ENCODE measurements at places on chromosomes 1 and 21. TPM values are rescaled to one million over a fixed set of nuclear protein-coding genes. Genes with fewer than 3 reads are reported as not detected.
A peak's percentile ranks its signal among the peaks of the same experiment; 100 is the strongest.

Gene TFAP2E
- total RNA-seq, result 0.62 TPM

Gene LCE1D
- not detected for total RNA-seq

Gene HPDL
- 0.62 TPM for total RNA-seq

Gene NPPA
- total RNA-seq, result 0.47 TPM

Gene NLRP3
- total RNA-seq, result 1.4 TPM

Gene EDARADD
- total RNA-seq, result 6.1 TPM

Gene PPFIA4
- total RNA-seq, result 11.1 TPM

Gene NTPCR
- total RNA-seq, result 16.4 TPM

Gene DENND2D
- total RNA-seq, result 0.94 TPM

Gene PRDX6
- total RNA-seq, result 38.4 TPM

Gene GRHL3
- not detected for total RNA-seq

Gene ITLN2
- not detected for total RNA-seq

Gene MFSD2A
- 18.4 TPM for total RNA-seq

Gene OR2G6
- total RNA-seq, result not detected

GRCh38 chr1:56644064-56644918 lies 823 bp upstream of the PRKAA2 start:
- no peak for DNase-seq

DNA sequence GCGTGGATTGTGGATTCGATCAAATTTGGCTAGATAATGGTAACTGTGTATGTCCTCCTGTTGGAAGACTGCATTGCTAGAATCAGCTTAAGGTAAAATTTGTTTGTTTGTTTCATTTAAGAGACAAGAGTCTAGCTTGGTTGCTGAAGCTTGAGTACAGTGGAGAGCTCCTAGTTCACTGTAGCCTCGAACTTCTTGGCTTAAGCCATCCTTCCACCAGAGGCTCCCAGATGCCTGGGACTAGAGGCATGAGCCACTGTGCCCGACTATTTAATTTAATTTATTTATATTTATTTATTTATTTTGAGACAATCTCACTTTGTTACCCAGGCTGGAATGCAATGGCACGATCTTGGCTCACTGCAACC lies 1.5 kb downstream of the PHACTR4 start:
- no peak for DNase-seq

- DNase-seq, result no peak
Observed at GRCh38 chr1:224067621-224068457, 46.1 kb upstream of the FBXO28 start.

DNA sequence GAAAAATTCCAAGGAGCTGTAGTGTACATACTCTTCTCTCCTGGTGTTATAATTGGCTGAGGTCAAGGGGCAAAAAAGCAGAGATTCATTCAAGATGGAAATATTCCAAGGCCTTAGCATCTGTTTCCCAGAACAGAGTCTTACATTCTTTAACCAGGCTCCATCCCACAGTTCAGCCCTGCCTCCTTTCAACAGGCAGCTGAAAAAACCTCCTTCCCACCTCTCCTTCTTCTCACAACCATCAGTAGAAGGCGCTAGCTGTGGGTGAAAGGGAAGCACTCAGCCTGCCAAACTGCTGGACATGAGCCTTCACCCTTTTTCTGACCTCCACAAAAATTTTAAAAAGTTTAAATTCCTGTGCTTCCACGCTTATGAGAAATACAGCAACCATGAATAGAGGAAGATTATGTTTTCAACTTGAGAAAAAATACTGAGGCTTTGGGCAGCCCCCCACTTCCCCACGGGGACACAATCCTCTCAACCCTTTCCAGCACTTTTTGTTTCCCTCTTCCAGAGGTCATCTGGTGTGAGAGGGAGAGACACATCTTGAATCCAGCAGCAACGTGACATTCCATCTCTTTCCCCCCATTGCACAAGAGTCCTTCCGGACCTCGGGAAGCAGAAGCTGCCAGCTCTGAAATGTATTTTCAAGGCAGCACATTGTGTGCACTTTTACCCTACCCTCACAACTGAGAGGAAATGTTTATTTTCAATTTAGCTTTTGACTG lies 43.2 kb upstream of the FMO2 start:
- no peak for DNase-seq

- DNase-seq, result no peak
Observed at GRCh38 chr1:69993810-69994209, 211.6 kb downstream of the LRRC40 start.

- no peak for DNase-seq
Observed at GRCh38 chr1:159798893-159799292, 3.3 kb upstream of the FCRL6 start.

DNA sequence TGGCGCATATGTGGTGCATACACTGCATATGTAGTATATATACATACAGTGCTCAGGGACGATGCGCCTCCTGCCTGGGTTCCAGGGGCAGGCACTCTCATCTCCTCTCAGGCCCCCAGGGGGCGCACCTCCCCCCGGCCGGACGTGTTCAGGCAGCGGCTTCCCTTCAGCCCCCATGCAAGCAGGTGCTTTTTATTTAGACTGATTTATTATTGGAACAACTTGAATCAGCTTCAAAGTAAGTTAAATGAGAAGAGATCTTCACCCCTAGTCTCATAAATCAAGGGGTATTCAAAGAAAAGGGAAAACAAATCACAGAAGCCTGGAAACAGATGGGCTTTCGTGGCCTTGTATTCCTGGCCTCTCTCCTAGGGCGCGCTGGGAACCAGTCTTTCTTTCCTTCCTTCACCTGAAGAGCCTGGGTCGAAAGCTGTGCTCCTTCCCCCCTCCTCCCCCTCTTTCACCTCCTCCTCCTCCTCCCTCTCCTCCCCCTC lies 64.6 kb downstream of the UBIAD1 start:
- DNase-seq, result no peak

GRCh38 chr1:179083533-179083932 lies 1.7 kb downstream of the TOR3A start:
- DNase-seq, result no peak

- DNase-seq, result no peak
Observed at GRCh38 chr1:117981455-117982192, 52.1 kb downstream of the WDR3 start.

GRCh38 chr1:208892147-208892546 lies 648.0 kb upstream of the PLXNA2 start:
- no peak for DNase-seq

- no peak for DNase-seq
Observed at GRCh38 chr21:17794518-17795145, 24.5 kb downstream of the C21orf91 start.

GRCh38 chr1:112708002-112708448 lies 1.1 kb upstream of the RHOC start:
- DNase-seq, result no peak

GRCh38 chr1:82160036-82160435 lies 359.3 kb downstream of the ADGRL2 start:
- no peak for DNase-seq

GRCh38 chr1:11845641-11846335 lies 1.8 kb downstream of the NPPA start:
- DNase-seq, result no peak

DNA sequence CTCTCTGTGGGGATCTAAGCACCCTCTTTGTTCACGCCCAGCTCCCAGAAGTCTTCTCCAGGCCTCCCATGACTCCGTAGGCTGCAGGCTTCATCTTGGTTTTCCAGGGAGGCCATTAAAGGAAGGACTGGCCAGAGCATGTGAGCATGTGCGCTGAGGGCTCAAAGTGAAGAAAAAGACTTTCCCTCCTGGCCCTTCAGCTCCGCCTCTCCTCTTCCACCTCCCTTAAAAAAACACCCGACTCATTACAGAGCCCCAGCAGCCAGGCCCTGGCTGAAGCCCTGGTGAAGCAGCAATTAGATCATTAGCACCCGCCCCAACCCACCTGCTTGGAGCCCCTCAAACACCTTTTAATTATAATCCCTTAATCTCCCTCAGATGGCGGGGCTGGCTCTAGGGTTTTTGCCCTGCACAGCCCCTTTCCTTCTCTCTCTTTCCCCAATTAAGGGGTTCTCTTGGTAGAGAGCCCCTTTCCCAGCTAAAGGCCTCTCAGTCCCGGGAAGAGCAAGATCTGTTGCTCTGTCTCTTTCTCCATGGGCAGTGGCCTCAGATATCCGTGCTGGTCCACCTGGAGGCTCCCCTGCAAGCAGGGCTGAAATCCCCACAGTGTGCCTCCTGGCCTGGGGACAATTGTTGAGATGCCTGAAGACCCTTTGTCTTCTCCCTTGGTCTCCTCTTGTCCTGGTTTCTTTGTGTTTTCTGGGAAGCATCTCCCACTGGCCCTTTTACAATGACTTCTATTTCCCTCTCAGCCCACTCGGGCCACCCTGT lies 30.5 kb downstream of the RHBG start:
- no peak for DNase-seq

DNA sequence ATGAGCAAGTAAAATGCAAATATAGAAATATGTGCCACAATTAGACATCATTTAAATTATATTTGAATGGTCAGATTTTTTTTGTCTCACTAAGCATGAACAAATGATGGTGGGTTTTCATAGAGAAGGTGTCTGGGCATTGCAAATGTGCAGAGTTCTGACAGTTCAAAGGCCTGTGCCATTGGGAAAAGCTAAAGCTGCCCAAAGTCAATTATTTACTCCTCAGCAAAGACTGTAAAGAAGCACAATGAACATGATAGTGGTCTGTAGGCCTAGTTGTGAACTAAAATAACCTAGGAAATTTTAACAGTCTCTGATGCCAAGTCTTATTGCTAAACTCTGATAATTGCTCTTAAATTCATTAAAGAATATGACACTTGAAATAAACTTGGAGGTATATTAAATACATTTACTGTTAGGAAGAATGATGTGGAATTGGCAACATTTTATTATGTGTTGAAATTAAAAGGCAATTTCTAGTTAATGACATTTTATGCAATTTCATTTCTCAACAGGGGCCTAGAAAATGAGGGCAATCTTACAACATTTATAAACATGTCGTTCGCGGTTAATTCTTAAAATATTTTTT lies 874.3 kb upstream of the ADAMTS5 start:
- no peak for DNase-seq

DNA sequence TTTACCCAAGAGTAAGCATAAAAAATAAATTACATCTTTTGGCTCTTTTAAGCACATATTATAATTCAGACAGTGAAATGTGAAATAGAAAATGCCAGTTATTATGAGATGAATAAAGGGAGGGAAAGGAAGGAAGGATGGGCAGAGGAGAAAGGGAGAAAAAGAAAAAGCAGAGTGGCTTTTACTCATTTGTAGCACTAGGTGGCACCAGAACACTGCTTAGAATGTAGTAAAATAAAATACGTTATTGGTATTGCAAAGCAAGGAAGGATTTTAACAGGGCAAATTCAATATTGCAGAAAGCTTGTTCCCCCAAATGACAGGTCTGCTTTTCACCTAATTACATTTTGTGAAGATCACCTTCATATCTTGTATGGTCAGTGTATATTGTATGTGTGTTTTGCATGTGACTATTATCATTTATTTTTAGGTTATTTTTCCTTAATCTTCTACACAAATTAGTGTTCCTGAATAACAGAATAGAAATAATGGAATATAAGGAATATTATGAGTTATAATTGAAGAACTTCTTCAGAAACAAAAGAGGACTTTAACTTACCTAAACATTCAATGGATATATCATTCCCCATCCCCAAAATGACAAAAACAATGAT lies 9.1 kb upstream of the PCNX2 start:
- DNase-seq, result no peak

GRCh38 chr1:76068542-76068941 lies 6.0 kb upstream of the ST6GALNAC3 start:
- DNase-seq, result no peak

DNA sequence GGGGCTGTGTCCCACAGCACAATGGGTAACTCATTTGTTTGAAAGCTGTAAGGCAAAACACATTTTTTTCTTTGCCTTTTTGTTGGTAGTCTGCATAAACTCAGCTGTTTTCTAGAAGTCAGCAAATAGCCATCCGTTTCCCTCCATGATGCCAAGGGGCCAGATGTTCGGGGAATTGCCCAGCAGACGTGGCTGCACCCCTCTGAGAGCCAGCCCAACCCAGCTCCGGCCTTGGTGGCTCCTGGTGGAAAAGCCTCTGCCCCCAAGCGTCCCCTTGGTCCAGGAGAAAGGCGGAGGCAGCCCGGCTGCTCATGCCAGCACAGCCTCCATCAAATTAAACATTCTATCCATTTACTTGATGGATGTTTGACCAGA lies 58.4 kb upstream of the ADARB1 start:
- DNase-seq, result no peak

- DNase-seq, result peak; percentile 11
Observed at GRCh38 chr1:35929730-35930592, 944 bp upstream of the AGO3 start.

GRCh38 chr1:10360045-10360444 lies 38.8 kb upstream of the PGD start:
- DNase-seq, result no peak

- DNase-seq, result no peak
Observed at GRCh38 chr1:57483954-57484353, 60.1 kb upstream of the DAB1 start.

DNA sequence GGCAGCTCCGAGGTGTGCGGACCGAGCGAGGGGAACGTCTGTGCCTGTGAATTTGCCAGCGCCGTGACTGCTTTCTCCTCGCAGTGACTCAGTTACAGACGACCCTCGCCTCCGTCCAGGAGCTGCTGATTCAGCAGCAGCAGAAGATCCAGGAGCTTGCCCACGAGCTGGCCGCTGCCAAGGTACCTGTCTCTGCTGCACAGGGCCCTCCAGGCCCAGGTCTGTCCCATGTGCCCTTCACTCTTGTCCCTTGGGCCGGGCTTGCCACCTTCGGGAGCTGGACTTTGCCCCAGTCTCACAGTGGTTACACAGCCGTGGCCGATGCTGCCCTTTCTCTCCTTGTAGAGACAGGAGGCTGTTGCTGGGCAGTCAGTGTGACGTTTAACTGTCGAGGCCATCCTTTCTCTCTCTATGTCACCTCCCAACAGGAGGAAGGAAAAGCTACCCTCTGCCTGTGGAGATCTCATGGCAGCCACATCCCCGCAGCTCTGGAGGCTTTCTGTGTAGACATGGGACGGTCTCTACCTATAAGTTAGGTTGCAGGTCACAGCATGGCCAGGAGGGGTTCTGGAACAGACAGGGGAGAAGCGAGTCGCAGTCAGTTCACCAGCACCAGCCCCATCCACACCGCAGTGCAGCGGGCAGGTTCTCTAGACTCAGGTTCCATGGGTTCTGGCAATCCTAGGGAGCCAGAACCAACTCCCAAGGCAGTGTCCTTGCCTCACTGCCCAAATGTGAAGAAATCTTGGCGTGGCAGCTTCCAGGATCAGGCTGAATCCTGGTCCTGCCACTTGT lies 149.7 kb downstream of the PEX14 start:
- no peak for DNase-seq

DNA sequence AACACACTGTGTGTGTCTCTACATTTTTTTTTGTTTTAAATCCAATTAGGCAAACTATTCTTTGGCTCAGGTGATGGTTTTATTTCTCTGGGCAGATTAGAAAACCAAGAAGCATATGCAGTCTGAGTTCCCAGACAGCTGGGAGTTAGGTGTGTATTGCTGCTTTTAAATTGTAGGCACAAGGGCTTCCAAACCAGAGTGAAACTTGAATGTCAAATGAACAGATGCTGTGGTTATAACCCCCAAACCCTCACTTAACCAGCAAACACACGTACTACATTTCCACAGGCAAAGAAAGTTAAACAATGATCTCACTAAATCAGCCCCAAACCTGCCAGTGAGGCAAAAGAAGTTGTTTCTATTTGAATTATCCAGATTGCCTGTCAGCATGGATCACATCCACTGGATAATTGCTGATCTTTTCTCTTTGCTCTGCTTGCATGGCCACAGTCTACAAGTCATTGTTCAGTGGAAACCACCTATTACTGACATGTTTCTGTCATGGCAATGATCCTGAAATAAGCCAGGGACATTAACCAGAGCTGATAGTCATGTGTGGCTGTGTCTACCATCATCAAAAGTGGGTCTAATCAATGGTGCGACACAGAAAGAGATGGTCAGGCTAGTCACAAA lies 576.5 kb upstream of the PLXNA2 start:
- DNase-seq, result no peak
